Hippocampal formation (tissue), 2 donors: ENCODE measurements at places on chromosomes 3 and 15.

DNA sequence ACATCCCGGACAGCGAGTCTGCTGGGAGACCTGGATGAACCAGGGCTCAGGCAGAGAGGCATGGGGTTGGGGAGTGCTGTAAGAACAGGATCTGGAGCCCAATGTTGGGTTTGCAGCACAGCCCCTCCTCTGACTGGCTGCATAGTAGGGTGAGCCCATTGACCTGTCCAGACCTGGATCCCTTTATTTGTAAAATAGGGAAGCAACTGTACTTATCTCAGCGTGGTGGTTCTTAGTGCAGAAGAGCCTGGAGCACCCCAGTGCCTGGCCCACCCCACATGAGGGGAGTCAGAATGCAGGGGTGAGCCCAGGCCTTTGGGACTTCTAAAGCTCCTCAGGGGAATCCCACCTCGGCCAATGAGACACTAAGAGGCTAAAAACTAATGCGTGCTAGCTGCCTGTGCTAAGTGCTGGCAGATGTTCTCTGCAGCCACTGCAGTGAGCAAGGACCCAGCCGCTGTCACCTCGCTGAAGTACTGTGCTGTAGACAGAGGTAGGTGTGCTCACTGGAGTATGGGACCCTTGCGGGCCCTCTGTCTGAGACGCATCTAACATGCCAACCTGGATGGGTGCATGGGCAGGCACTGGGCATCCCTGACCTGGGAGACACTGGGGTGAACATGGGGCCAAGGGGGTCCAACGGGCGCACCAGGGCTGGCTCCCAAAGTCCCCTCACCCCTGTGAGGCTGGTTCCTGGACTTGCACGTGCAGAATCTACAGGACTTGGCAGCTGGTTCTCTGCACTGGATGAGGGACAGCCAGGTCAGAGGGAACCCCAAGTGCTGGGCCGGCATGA, 95.6 kb downstream of the ATP10A start:
- DNase-seq: no peak

DNA sequence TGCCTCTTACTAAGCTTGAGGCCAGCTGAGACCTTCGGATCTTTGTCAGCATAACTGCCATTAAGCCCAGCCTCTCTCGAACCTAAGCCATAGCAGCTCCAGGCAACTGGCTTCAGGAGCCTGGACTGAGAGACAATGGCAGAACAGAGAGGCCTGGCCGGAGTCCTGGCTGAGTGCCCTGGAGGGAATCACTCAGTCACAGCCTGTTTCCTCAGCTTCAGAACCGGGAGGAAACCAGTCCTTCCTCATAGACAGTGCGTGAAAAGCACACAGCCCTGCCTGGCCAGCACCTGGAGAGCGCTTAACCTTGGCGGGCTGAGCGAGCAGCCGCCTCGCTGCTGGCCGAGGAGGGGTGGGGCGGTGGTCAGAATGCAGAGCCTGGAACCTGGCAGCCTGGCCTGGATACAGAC, 21.6 kb downstream of the RNU5B-1 start:
- no peak for DNase-seq

DNA sequence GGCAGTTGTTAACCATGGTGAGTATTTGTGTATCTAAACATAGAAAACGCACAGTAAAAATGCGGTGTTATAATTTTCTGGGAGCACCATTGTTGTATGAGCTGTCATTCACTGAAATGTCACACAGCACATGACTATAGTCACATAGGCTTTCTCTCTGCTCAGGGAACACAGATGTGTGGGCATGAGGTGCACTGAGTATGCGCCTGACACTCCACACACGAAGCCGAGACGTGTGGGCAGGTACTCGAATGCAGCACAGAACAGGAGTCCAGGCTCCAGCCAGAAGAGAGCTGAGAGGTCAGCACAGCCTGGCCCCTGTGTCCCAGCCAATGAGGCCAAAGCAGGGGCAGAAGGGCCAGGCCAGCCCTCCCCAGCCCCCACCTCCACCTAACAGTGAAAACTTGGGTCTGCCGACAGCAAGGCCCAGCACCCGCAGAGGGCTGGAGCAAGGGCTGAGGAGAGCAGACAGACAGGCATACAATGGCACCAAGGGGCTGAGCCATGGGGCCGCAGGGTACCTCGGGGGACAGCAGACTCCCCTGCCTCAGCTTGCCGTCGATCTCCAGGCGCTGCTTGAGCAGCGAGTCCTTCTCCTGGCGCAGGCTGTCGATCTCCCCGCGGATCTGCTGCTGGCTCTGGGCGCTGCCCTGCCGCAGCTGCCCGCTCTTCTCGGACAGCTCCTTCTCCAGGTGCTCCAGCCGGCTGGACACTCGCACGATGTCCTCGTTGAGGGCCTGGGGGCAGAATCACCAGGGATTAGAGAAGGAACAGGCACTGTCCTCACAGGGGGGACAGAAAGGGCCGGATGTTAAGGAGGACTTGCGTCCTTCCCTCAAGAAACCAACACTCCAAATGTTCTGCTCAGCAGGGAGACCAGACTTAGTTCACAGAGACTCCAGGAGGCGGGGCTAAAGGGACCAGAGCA, 24.0 kb downstream of the KIF7 start:
- DNase-seq: no peak

GRCh38 chr3:86653661-86654205, 337.2 kb downstream of the VGLL3 start:
- DNase-seq: no peak

DNA sequence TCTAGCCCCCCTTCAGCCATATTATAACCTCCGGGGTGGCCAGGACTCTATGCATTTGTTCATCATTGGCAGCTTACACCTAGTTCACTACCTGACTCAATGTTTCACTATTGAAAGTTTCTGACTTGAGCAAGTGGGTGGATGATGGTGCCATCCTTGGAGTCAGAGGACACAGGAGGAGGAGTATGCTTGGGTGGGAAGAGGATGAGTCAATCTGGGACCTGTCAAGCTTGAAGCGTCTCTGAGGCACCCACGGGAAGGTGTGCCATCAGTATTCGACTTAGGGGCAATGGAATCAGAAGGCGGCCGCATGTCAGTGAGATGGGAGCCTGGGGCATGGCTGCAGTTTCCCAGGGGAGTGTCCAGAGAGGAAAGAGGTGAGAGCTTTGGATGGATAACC, 133.3 kb downstream of the EPHB1 start:
- no peak for DNase-seq

DNA sequence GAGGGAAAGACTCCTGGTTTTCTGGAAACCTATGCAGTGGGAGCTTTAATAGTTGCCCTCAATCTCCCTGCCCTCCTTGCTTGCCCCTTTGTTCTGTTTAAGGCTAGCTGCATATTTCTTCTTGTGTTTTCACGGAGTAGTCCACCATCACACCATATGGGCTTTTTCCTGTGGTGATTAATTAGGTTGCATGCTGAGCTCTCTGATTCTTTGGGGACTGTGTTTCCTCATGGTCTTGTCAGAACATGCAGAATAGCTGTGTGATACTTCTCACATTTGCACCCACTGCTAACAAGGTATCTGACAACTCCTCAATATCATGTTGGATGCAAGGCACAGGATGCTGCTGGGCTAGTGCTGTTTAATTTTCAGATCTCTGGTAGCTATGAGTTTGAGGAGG, 139.6 kb downstream of the PTPRG start:
- DNase-seq: no peak

DNA sequence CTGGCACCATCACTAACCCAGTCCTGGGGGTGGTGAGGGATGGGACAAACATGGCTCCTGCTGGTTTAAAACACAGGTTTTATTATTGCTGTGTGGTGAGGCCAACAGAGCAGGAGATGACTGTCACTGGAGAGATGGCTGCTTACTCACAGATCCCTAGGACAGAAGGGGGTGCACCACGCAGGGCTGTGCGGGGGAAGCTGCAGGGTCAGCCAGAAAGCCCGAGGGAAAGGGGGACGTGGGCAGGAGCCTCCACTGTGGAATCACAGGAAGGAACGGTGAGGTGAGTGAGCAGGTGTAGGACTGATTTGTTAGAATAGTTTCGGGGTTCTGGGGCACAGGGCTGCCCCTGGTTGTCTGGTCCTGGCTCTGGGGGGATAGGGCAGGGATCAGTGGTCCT, 7.5 kb downstream of the CFAP100 start:
- no peak for DNase-seq

DNA sequence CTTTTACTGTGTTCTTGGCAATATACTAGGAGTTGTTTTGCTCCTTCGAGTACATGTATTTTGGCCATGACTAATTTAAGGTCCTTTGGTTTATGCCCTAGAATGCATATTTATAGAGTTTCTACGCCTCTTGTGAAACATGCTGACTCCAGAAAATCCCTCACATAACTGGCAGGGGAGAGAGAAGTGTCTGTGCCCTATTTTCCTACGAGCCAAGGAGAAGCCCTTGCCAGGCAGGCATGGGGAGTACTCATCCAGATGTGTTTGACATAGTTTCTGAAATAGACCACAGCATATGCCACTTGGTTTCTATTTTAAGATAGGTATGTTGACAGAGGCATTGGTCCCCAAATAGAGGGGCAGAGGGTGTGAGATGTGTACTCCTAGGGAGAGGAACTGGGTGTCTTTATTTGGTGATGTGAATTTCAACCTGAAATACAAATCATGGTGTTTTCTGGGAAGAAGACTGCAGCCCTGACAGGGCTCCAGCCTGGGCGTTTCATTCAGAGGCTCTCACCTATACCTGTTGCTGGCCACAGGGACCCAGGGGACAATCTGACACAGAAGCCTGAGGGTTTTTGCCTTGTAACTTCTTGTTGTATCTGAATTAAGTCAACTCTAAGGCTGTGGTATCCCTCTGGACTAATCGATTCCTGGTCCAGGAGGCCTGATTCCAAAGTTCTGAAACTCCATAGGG, 267.8 kb upstream of the C2CD4B start:
- no peak for DNase-seq

DNA sequence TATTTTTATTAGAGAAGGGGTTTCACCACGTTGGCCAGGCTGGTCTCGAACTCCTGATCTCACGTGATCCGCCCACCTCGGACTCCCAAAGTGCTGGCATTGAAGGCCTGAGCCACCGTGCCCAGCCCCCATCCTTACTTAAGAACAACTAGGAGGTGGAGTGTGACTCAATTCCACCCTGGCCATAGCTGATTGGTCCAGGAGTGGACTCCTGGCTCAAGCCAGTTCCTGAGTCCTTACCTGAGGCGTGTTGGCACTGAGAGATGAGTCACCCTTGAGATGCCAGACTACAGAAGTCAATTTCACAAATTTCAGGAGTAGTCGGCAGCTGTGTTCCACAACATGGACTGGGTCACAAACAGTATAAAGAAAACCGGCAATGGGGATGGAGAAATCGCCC, 124.2 kb downstream of the SHQ1 start:
- DNase-seq: no peak

DNA sequence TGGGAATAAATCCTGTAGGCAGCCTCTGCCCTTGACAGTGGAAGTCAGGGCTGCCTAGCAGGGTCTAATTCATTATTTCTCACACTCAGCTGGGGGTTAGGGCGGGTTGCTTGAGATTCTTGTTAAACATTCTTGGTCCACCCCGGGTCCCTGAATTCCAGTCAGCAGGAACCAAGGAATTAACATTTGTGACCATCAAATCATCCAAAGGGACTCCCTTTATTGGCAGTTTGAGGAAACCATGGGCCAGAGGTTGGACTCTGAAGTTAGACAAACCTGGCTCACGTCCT, 122.8 kb downstream of the EEFSEC start:
- no peak for DNase-seq

- no peak for DNase-seq
These were observed 219.3 kb upstream of the COL8A1 start for GRCh38 chr3:99419116-99419515.

DNA sequence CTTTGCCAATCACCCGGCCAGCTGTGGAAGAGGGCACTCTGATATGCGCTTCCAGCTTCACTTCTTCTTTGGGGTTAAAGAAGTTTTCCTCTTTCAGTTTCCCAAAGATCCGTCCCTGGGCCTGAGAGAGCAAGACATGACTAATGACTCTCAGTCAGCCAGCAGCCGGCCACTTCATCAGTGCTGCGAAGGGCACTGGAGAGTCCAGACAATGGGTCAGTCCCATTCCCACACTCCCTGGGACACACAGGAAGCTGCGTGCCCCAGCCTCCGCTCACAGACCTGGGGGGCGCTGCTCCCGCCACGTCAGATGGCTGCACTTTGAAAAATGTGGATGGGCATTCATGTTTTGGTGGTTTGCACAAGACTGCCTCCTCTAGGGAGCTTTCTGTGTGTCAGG, 63.3 kb downstream of the SENP2 start:
- DNase-seq: no peak

DNA sequence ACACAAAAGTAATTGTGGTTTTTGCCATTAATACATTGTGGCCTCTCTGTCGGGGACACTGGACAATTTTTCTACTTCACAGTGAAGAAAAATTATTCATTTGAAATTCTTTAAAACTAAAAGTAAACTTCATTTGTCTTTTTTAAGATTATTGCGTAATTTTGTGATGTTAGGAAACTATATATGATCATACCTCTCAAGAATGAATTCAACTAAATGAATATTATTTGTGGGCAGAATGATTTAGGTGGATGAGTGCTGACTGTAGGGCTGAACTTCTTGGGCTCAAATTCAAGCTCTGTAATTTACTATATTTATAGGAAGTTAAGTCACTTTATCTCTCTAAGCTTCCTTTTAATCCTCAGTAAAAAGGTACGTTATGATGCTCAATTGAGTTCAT, 441.2 kb downstream of the ROBO1 start:
- no peak for DNase-seq

DNA sequence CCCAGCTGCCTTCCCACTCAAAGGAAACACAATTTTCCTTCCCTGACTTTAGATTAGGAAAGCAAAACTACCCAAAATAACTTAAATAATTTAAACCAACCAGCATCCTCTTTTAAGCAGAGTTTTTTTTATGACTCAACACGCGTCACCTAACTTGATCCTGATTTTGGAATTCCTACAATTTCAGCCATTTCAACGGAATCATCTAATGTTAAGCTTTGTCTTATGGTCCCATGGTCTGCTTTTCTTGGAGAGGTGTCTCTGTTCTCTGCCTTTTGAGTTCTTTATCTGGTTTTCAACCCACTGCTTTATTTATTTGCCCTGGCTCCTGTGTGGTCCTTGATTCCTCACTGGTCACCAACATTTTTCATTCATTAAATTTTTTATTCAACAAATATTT, 219.2 kb upstream of the ARHGEF26 start:
- DNase-seq: no peak

GRCh38 chr3:46124216-46125177, 83.6 kb downstream of the CCR1 start:
- no peak for DNase-seq

DNA sequence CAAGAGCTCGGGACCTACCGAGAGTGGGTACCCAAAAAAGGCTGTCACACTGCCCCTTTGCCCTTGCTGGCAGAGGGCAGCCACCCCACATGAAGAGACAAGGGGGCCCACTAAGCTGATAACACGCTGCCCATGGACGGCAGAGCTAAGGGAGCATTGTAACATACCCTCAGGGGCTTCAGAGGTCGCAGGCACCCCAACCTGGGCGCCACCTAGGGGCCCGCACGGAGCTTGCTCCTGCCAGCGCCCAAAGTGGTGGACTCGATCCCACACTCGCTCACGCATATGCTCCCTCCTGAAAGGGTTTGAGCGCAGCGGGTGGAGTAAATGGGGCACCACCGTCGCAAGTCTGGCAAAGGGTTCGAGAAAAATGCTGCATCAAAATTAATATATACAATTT, 975.4 kb downstream of the ZPLD1 start:
- DNase-seq: no peak

- no peak for DNase-seq
These were observed 44.3 kb downstream of the RLBP1 start for GRCh38 chr15:89177116-89177515.
